Stomach (tissue), 19 donors: ENCODE measurements at places on chromosomes 12 and 14.
A peak's percentile ranks its signal among the peaks of the same experiment; 100 is the strongest.

GRCh38 chr12:67877727-67878126 lies 111.5 kb upstream of the IFNG-AS1 start:
- no peak for DNase-seq

DNA sequence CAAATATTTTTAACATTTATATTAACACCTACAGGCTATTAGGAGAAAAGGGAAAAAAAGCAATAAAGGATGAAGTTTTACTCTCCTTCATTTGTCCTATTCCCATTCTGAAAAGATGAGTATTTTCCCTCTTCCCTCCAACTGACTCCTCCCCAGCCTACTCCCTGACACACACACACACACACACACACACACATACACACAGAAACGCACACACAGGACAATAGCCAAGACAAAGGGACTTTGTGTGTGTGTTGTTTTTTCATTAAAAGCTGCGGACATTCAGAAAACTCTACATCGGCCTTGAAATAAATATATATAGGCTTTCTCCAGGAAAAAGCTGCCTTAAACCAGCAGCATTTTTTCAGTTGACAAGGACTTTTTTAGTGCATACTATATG lies 74.8 kb downstream of the PRKAB1 start:
- no peak for DNase-seq

GRCh38 chr12:1769809-1770494 lies 50.4 kb upstream of the LRTM2 start:
- peak; percentile 49 for DNase-seq

- DNase-seq, result no peak
These were observed 471.0 kb upstream of the MGAT4C start for GRCh38 chr12:86727160-86727559.

GRCh38 chr14:71358209-71358931 lies 451.1 kb downstream of the PCNX1 start:
- peak; percentile 38 for DNase-seq

DNA sequence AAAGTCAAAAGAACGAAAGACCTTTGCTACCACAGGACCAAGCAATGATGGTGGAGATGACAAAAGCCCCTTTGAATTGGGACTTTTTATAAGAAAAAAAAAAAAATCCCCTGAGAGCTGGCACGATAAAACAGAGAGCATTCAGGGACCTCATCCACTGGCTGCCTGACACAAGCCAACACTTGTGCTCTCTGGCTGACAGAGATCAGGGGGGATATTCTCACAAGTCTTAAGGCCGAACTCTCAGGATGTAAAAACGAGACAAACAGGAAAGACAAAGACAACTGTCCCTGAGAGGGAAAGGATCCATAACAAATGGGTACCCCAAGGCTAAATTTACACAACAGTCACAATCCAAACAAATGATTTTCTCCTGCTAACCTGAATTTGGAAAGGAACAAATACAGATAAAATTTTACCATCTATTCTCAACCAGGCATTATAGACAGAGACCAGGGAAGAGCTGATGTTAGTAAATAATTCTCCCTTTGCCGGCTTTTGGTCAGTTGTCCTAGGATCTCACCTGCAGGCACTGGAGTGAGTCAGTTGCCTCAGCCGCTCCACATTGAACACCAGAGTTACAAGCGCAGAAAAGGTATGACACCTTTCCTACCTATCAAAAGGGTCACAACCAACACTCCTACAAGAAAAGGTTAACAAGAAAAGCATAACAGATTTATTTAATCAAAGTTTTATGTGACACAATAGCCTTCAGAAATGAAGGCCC lies 37.9 kb upstream of the GARIN6 start:
- DNase-seq, result no peak

DNA sequence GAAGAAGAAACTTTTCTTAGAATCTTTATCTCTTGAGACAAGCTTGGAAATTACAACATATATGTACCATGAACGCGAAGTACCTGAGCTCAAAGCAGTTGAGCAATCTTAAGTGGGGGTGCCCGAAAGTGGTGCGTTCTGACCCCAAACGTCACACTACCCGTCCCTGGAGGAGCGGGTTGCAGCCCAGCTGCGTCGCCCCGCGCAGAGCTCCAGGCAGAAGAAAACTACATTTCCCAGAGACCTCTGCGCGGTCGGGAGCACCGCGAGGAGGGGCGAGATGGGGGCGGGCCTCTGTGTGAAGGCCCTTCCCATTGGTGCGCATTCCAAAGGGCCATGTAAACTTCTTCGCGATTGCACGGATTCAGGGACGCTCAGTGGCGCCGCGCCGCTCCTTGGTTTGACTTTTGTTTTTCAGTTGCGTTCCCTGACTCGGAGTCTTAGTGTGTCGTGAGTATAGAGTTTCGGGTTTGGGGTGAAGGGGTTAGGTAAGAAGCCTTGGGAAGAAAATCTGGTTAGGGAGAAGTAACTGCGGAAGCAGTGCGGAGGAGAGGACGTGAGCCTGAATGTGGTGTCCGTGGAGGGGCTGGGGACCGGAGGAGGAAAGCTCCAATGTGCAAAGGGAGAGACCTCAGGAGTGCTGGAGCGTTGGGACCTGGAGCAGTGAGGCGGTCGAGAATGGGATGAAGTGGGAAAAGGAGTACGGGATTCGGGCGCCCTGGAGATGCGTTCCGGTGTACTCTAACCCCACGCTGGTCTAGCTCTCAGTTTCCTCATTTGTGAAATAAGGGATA lies at the start of gene CCDC77:
CCDC77 (plus strand) TSS at position 410 of the 794 bp plus-strand sequence. CDS start 7,740 bp downstream, outside the sequence.
- peak; percentile 98 for DNase-seq

DNA sequence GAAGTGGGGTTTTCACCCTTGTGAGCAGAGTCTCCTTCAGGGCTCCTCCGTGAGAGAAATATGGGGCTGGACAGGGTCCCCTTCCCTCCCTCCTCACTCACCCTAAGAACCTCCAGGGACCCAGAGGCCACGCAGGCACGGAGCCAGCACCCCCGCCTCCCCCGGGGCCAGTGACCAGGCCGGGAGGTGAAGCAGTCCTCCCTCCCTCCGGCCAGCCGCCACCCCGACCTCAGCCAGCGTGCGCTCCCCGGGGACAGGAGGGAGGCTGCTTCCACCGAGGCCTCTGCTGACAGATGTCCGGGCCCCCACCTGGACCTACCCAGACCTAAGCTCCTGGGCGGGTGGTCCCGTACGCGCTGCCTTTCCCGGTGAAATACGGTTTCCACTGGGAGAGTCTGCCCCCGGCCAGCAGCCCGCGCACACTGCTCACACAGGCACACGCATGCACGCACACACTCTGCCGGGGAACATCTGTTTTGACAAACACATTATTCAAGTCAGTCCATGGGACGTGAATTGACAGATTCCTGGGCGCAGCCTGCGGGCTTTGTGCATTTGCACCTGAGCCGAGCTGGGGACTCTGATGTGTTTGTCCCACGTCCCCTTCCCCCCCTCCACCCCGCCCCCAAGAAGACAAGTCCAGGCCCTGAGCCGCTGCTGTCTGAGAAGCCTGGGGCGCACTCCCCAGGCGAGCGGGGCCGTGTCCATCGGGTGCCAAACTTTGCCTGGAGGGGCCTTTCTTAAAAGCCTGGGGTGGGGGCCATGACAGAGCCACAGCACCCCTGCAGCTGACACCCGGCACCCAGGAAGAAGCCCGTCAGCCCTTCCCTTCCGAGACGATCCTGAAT lies 725 bp downstream of the RIMBP2 start:
- DNase-seq, result peak; percentile 19
